Cerebellum (tissue), 4 donors: ENCODE measurements at places on chromosomes 5 and 9.

DNA sequence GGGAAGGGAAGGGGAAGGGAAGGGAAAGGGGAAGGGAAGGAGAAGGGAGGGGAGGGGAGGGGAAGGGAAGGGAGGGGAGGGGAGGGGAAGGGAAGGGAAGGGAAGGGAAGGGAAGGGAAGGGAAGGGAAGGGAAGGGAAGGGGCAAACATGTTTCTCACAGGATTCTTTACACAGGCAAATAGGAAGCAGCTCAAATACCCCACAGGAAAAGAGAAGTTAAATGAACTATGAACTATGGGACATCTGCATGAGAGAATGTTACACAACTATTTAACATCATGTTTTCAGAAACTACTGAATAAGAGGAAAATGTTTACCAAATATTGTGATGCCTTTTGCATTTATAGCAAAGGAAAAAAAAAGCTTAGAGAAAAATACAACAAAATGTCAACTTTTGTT, 125.4 kb upstream of the SLC30A5 start:
- DNase-seq: no peak

- DNase-seq: no peak
Observed at GRCh38 chr9:106655966-106656365, 207.0 kb upstream of the ZNF462 start.

GRCh38 chr5:63613442-63613841, 348.8 kb downstream of the HTR1A start:
- DNase-seq: no peak

GRCh38 chr5:72171667-72172066, 64.4 kb downstream of the MAP1B start:
- no peak for DNase-seq

GRCh38 chr9:22423566-22423965, 23.1 kb upstream of the DMRTA1 start:
- no peak for DNase-seq

DNA sequence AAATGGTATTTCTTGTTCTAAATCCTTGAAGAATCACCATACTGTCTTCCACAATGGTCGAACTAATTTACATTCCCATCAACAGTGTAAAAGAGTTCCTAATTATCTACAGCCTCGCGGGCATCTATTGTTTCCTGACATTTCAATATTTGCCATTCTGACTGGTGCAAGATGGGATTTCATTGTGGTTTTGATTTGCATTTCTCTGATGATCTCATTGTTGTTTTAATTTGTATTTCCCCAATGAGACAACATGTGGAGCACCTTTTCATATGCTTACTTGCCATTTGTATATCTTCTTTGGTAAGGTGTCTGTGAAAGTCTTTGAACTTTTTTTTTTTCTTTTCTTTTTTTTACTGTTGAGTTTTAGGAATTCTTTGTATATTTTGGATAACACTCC, 473.6 kb downstream of the KCTD16 start:
- DNase-seq: no peak

DNA sequence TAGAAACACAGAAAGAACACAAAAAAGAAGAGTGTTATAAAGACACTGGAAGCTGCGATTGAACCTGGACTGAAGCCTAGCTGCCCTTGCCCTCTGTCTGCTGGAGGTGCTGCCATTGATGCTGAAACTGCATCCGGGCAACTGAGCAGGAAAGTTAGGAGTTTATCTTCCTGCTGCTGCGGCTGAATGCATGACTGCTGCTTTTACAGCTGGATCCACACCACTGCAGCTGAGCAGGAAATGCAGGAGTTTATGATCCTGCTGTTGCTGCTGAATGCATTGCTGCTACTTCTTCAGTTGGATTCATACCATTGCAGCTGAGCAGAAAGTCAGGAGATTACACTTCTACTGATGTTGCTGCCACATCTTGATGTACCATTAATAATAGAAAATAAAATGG, 21.8 kb upstream of the JAKMIP2 start:
- no peak for DNase-seq

- no peak for DNase-seq
Observed at GRCh38 chr5:133362438-133362837, 249.9 kb downstream of the FSTL4 start.

DNA sequence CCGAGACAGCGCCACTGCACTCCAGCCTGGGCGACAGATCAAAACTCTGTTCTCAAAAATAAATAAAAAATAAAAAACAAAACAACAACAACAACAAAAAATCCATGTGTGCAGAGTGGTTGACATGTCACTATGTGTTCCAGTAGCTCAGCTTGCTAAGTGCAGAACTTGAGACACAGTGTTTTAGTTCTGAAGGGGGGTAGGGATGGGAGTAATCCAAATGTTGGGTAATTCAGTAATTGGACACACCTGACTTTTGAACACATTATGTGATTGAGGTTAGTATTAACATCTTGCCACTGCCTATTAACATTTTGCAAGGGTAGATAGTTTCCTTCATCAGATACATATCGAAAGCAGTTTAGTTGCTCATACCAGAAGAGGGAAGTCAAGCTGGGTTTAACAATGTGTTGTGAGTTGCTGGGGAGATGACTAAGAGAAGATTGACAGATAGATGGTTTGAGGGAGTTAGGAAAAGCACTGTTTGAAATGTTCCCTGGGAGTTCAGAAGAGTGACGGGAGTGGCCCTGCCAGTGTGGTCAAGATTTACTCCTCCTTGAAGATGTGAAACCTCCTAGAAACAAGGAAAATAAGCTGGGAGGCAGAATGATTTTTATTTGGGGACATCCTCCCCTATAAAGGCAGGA, 928 bp downstream of the HACD4 start:
- DNase-seq: no peak

DNA sequence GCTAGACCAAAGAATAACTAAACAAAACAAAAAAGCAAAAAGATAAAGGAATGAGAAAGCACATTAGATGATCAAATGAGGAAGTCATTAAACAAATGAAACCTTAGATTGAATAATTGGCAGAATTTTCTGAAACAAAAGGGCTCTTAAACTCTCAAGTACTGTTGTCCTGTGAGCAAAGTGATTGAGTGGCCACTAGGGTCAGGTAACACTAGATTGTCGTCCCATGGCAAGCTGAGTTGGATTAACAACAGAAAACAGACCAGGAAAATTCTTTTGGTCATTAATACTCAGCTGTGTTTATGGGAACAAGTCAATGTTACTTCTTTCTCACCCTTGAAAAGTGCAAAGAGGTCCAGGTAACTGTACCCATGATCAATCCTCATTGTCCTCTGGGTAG, 81.6 kb upstream of the MRPS30 start:
- no peak for DNase-seq

DNA sequence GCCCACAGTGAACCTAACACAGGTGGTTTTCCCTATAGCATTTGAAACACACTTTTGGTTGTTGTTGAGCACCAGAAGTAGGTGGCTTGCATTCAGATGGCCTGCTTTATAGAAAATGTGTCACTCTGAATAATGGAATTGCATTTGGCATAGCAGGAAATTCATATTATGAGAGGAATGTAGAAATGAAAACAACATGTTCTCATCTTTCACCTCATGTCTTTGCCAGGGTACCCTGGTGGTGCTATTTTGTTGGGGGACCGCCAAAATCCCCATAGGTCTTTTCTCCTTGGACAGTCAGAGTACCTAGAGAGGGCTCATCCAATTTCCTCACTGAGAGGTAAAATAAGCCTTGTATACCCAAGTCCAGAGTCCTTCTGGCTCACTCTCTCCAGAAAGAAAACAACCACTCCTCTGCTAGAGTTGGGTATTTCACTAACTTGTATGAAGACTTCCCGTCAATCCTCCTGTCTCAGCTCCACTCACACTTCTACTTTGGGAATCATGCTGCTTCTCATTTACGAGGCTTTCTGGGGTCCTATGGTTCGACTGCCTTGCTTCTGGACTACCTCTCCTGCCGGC, 67.4 kb downstream of the MRPS27 start:
- DNase-seq: peak; percentile 67

DNA sequence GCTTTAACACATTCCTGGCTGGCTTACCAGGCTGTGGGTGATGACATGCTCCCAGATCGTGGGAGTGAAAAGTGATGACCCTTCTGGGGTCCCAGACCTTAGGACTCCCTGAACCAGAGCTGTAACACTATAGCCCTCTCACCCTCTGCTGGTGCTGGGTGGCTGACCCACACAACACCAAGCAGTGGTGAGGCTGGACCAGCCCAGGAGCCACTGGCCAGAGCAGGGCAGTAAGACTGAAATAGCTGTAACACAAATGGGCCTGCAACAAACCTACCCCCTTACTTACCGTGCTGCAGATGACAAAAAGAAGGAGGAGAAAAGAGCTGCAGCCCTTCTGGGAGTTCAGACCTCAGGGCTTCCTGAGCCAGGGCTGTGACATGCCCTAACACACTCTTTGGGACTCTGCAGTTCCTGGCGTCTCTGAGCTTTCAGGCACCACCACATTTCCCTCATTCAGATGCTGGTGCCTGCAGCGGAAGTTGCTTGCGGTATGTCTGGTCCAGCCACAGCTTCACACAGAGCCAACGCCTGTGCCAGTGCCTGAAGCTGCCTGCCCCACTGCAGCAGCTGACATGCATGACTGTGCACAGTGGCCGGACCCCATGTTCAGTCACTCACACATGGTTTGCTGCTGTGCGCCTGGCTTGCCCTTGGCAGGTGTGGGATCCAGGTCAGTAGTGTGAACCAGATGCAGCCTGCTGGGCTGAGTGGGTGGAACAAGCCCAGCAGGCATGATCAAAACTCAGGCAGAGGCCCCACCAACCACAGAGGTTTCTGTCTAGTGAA, 1247.4 kb downstream of the EFNA5 start:
- DNase-seq: no peak

DNA sequence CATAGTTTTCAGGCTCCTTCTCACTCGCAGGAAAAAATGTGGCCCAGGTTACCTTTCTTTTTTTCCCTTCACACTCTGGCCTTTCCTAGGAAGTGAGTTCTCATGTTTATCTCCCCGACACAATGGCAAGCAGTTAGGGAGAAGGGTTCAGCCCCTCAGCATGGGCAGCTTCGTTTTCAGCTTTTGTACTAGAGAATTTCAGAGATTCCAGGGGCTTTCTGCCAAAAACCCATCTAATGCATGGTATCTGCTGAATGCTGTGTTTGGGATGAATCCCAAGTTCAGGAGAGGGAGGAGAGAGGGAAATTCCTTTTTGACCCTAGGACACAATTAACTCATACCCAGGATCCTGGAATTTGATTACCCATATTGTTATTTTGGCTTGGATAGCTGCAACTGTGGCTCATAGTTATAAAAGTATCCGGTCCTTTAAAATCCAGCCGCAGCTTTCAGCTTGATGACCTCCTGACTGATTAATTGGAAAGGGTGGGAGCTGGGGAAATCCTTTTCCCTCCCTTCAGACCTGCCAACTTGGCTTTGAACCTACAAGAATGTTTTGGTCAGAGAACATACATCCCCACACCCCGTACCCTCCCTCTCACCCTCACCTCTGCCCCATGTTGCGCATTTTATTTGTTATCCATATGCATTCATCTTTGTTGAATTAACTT, 78.4 kb downstream of the TMEM252 start:
- no peak for DNase-seq

GRCh38 chr9:86485359-86485758, 131.1 kb upstream of the TUT7 start:
- no peak for DNase-seq

DNA sequence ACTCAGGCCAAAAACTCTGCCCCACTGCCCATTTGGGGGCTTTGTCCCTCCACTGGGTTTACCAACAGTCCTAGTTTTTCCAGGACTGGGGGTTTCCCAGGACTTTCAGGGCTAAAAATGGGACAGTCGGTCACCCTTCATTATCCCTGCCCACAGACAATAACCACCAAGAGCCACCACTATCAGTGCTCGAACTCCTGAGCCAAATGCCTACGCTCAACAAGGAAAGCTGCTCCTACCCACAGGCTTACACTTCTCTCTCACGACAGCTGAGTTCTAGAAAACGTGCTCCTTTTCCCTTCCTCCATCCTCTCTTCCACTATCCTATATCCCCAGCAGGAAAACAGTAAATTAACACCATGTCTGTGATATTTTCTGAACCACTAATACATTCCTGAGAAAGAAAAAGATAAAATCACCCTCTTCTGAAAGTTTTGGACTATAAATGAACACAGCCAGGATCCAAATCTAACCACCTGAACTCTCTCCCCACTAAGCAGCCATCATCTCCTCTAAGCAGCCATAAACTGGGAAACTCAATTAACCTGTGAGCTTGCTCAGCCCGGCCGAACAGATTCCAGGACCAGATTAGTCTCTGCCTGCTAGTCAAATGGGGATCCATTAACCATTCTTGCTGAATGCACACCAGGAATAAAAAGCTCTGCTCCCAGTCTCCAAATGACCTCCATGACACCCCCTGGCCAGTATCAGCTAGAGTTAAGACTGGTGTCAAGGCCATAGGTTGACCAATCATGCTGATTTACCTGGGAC, 41.8 kb downstream of the KLHL3 start:
- no peak for DNase-seq

DNA sequence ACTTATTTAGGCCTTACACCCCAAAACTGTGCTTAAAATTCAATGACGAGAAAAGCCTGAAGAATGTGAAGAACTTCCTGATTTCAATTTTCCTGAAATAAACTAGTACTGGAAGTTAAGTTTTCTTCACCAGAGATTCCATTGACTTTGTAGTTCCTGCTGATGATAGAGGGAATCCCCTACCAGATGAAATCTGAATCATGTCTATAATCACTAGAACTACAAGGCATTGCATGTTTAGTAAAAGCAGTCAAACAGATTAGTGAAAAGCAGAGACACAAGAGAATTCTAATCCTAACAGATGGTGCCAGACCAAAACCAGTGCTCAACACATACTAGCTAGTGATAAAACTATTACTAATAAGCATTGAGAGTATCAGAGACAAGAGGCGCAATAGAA, 130.0 kb downstream of the PDE4D start:
- no peak for DNase-seq

- no peak for DNase-seq
Observed at GRCh38 chr5:171588790-171589189, 169.3 kb downstream of the FGF18 start.

- DNase-seq: no peak
Observed at GRCh38 chr5:153835891-153836515, 202.7 kb downstream of the FAM114A2 start.

DNA sequence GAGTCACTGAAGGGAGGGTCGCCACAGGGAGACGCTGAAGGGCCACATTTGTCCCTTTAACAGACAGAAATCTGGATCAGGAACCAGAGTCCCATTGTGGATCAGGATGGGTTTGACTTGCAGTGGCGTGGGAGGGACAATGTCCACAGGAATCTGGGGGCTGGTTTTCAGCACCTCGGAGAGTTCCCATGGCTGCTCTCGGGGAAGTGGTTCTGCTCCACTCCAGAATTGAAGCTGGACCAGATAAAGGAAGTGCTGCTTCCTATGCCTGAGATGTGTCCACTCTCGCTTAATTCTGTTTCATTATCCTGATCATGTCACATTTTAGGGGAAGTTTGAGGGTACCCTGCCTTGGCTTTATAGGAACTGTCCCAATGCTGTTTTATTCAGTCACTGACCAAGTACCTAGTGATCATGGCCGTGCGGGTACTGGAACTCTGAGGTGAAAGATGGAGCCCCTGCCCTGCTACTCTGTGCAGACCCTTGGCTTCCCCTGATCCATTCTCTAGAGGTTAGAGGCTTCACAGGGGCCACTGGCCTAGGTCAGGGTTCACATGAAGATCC, 28.7 kb downstream of the ENHO start:
- DNase-seq: no peak
